ENCODE measurements at places on chromosomes 12 and 14. TPM values are rescaled to one million over a fixed set of nuclear protein-coding genes. Genes with fewer than 3 reads are reported as not detected.
A peak's percentile ranks its signal among the peaks of the same experiment; 100 is the strongest.

DNA sequence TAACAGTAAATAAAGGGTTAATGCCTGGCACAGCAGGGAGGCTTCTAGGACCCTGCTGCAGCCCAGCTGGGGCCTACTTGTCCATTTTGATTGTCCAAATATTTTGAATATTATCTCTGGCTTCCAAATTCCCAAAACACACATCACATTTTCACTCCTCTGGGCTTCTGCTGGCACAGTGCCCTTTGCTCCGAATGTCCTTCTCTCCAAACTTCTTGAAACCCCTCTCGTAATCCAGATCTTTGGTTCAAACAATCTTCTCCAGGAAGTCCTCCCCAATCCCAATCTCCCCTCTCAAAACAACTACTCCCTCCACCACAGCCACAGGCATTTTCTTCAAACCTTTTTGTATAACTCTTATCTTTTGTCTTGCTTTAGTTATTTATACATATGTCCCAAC is 225.6 kb downstream of the PPM1H start:
- H3K27me3 ChIP-seq: no peaks in the 10 kb centered on the region
- DNase-seq: no peak
- H3K36me3 ChIP-seq: no peaks in the 10 kb centered on the region
- no peak overlapping the region for H3K27ac ChIP-seq

DNA sequence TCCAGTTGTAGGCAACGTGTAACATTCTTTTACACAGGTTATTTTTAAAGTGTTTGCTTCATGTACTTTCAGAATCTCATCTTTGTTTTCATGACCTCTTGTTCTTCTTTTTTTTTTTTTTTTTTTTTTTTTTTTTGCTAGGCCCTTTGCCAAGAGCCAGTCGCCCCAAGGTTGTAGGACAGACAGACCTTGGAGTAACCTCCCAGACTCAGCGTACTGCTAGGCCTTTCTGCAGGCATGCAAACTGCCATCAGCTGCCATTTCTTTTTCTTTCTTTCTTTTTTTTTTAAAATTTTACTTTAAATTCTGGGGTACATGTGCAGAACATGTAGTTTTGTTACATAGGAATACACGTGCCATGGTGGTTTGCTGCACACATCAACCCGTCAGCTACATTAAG is 452.3 kb upstream of the MDGA2 start:
- H3K27ac ChIP-seq: no peak overlapping the region
- H3K4me3 ChIP-seq: no peak overlapping the region
- no peak for DNase-seq
- no peaks in the 10 kb centered on the region for H3K27me3 ChIP-seq
- H3K36me3 ChIP-seq: no peaks in the 10 kb centered on the region

DNA sequence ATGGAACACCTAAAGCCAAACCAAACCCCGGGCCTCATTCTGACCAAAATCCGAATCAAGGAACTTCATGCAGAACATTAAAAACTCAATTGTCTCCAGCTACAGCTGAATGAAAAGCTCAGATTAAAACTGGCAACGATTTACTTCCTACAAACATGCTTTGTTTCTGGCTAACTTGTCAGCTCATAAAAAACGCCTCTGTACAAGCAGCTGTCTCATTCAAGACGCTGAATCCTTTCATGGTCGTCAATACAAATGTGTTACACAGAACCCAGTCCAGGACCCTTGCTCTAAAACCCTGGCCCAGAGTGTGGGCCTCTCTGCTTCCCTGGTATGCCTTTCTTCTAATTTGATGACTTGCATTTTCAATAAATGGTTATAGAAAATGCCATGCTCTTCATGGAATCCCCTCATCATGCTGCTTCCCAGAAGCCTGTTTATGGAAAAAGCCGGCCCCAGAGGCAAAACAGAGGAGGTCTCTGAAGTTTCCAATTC is 183.1 kb downstream of the PHLDA1 start:
- peaks cover 8% of the 10 kb centered on the region for H3K4me1 ChIP-seq
- H3K4me3 ChIP-seq: no peak overlapping the region
- H3K36me3 ChIP-seq: no peaks in the 10 kb centered on the region
- H3K27me3 ChIP-seq: no peaks in the 10 kb centered on the region

KRT2 gene
- total RNA-seq: not detected

DNA sequence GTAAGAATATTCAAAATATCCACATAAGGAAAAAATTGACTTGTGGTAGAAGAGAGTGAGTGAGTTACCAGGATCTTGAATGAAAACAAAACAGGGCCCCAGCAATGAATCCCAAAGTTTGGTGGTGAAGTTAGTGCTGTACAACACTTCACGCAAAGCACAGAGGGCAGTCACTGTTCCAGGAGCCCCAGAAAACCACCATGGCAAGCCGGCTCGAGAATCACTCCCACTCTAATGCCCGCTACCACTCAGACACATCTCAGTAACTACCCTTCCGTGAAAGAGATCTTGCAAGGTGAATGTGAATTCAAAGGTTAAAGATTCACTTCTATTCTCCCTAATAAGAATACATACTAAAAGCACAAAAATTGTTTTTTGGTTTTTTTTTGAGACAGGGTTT is 30.1 kb downstream of the CLIP1 start:
- no peak overlapping the region for H3K27ac ChIP-seq
- H3K36me3 ChIP-seq: no peaks in the 10 kb centered on the region
- H3K4me3 ChIP-seq: no peak overlapping the region
- H3K27me3 ChIP-seq: no peaks in the 10 kb centered on the region
- DNase-seq: no peak

- DNase-seq: no peak
- no peak overlapping the region for H3K27ac ChIP-seq
- no peaks in the 10 kb centered on the region for H3K27me3 ChIP-seq
- no peaks in the 10 kb centered on the region for H3K36me3 ChIP-seq
- H3K4me1 ChIP-seq: no peaks in the 10 kb centered on the region
These were observed 380.8 kb downstream of the EGLN3 start for GRCh38 chr14:33569821-33570687.

DNA sequence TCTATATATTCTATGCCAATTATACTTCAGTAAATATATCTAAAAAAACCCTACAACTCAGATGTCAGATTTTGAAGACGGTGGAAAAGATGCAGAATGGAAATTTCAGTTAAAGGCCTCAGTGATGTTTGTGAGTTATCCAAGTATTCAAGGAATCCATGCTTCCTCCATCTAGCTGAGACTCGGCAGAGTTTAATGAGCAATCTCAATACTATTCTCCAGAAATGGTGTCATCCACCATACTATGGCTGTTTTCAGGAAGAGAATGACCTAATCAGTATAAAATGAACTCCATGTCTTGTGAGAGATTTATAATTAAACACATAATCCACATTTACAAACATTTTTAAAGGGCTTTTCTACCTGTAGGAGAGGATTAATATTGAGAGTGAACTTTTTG is 66.0 kb downstream of the KLHL28 start:
- peaks cover 14% of the 10 kb centered on the region for H3K4me1 ChIP-seq
- H3K27ac ChIP-seq: no peak overlapping the region
- H3K4me3 ChIP-seq: no peak overlapping the region
- H3K36me3 ChIP-seq: peaks cover 4% of the 10 kb centered on the region
- H3K27me3 ChIP-seq: no peaks in the 10 kb centered on the region

TAC3 gene
- not detected for total RNA-seq

GRCh38 chr12:97299847-97300246 is 162.8 kb upstream of the RMST start:
- H3K27ac ChIP-seq: no peak overlapping the region
- no peak overlapping the region for H3K4me3 ChIP-seq
- no peaks in the 10 kb centered on the region for H3K36me3 ChIP-seq
- H3K27me3 ChIP-seq: no peaks in the 10 kb centered on the region
- H3K4me1 ChIP-seq: no peaks in the 10 kb centered on the region

SLC11A2 gene
- total RNA-seq: 102 TPM

DNA sequence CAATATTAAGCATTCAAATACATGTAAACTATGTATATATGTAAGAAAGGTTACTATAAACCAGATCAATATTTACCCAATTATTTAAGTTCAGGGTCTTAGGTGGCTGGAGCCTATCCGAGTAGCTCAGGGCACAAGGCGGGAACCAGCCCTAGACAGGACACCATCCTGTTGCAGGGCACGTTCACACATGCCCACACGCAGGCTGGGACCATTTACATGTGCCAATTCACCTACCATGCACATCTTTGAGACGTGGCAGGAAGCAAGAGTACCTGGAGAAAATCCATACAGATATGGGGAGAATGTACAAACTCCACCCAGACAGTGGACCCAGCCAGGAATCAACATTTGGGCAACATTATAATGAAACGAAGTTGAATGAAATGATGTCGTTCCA is 263.0 kb upstream of the E2F7 start:
- H3K4me3 ChIP-seq: no peak overlapping the region
- H3K4me1 ChIP-seq: peaks cover 11% of the 10 kb centered on the region
- no peaks in the 10 kb centered on the region for H3K36me3 ChIP-seq
- H3K27ac ChIP-seq: no peak overlapping the region
- peaks cover 15% of the 10 kb centered on the region for H3K27me3 ChIP-seq
- DNase-seq: no peak

- H3K36me3 ChIP-seq: peaks cover 64% of the 10 kb centered on the region
- DNase-seq: peak; percentile 79
- H3K4me1 ChIP-seq: peaks cover 96% of the 10 kb centered on the region
- H3K4me3 ChIP-seq: no peak overlapping the region
- H3K27ac ChIP-seq: peak overlapping the region; percentile 83
These were observed 30.3 kb downstream of the CD9 start for GRCh38 chr12:6230321-6231110.

GRCh38 chr12:28742791-28743190 is 406.3 kb upstream of the FAR2 start:
- no peak for DNase-seq
- no peaks in the 10 kb centered on the region for H3K4me1 ChIP-seq
- H3K36me3 ChIP-seq: no peaks in the 10 kb centered on the region
- H3K27me3 ChIP-seq: no peaks in the 10 kb centered on the region

DNA sequence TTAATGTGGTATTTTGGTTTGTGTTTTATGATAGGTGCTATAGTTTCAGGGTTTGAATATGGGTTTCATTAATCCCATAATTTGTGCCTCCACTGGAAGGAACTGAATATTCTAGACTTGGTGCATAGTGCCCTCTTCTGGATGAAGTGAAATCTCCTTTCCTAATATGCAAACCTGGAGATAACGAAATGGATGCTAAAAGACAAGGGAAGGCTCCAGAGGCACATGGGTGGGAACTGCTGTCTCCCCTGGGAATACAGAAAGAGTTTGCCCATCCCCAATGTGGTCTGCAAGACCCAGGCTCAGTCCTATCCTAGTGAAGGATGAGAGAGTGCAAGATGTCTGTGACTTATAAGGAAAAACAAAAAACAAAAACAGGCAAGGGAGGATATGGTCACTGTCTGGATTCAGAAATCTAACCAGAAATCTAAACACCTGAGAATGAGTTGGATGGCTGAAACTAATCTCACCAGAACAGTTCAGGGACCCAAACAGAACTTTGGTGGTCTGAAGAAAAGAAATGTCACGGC is 142.3 kb upstream of the TMPO start:
- H3K4me1 ChIP-seq: no peaks in the 10 kb centered on the region
- H3K27me3 ChIP-seq: no peaks in the 10 kb centered on the region
- DNase-seq: no peak
- no peak overlapping the region for H3K4me3 ChIP-seq

NR4A1 gene
- total RNA-seq: 39.3 TPM

DNA sequence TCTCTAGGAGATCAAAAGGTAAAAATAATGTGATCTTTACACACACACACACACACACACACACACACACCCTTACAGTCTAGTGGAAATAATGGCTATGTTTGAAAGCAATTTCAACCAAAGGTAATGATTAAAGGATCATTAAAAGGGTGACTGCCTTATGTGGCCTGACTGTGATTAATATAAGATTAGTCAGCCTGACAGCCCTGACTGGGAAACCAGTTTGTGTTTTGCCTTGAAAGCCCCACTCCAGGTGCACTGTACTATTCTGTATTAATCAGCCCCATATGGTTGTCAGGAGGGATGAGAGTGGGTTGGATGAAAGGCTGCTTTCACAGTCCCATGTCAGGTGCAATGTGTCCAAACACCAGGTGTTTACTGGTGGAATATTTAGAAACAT is 10.5 kb downstream of the RASSF9 start:
- H3K27ac ChIP-seq: no peak overlapping the region
- H3K4me3 ChIP-seq: no peak overlapping the region
- H3K36me3 ChIP-seq: no peaks in the 10 kb centered on the region
- peaks cover 26% of the 10 kb centered on the region for H3K4me1 ChIP-seq
- DNase-seq: no peak

DNA sequence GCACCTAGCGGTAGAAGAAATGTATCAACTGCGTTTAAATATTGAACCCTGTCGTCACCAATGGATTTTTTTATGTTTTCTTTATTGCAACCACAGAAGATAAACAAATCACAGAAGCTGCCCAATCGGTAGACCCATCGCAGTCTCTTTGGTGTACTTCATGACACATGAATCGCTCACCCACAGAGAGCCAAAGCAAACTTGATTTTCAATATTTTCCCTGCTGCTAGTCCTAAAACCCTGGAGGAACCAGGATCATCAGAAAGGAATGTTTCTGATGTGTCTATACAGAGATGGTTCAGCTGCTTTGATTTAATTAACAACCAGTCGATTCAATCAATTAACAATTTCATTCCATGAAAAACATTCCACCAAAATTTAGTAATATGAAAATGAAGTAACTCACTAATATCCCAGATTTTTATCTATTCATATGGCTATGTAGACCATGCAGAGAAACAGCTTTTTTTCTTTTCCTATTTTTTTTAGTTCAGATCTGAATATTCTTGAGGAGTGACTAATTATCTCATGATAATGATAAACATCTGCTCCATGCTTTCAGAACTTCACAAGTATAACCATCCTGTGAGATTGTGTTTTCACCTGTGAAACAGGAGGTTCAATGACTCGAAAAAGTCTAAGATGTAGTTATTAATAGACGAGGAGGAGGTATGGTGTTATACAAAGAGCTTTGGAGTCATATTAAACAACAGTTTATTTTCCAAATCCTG is 46.1 kb downstream of the DIO2 start:
- no peaks in the 10 kb centered on the region for H3K36me3 ChIP-seq
- no peak overlapping the region for H3K4me3 ChIP-seq
- no peak overlapping the region for H3K27ac ChIP-seq
- H3K27me3 ChIP-seq: no peaks in the 10 kb centered on the region
- H3K4me1 ChIP-seq: no peaks in the 10 kb centered on the region

DNA sequence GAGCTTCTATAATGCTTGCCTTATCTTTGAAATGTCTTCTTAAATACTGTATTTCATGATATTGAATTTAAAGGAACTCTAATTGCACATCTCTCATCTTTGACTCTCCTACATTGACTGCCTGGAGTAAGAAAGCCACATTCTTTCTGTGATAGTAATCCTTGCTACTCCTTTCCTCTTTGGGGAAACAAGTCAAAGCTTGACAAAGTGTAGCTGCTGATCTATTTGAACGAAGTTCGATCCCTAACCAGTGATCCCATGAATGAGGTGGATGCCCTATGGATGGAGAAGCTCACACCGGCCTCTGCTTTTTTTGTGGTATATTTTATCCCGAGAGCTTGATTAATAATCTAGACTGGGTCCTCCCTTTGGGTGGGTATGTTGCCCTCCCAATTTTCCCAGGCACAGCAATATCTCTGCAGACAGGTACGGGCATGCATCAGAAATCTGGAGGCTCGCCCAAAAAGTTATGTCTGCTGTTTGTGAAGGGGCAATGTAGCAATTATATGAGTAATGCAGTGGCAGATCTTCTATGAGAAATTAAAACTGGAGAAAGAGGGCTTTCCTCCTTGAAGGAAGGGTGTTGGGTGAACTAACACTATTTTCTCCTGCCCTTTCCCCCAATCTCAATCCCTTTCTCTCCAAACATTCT is 163.0 kb upstream of the FRMD6 start:
- H3K27me3 ChIP-seq: no peaks in the 10 kb centered on the region
- no peak overlapping the region for H3K27ac ChIP-seq
- H3K4me1 ChIP-seq: no peaks in the 10 kb centered on the region
- DNase-seq: no peak
- H3K4me3 ChIP-seq: no peak overlapping the region

LRTM2 gene
- not detected for total RNA-seq
